Adipose tissue (tissue), 3 donors: ENCODE measurements at places on chromosomes 5 and 9. TPM values are rescaled to one million over a fixed set of nuclear protein-coding genes. Genes with fewer than 3 reads are reported as not detected.

Gene ARHGEF39
- polyA plus RNA-seq = 0.82 TPM

Gene EFNA5
- polyA plus RNA-seq = 0.74 TPM

Gene ADRA1B
- 0.66 TPM for polyA plus RNA-seq

Gene FBP1
- polyA plus RNA-seq = 7.3 TPM

Gene DMRT3
- not detected for polyA plus RNA-seq

Gene PPP2R2B
- polyA plus RNA-seq = 0.31 TPM

Gene ARSI
- 1.1 TPM for polyA plus RNA-seq

Gene HEMGN
- 0.04 TPM for polyA plus RNA-seq

Gene UBE2B
- 49.6 TPM for polyA plus RNA-seq

Gene TLX3
- not detected for polyA plus RNA-seq

Gene TAF11L10
- polyA plus RNA-seq = not detected

Gene GPX3
- 7,652 TPM for polyA plus RNA-seq

Gene LRRC19
- polyA plus RNA-seq = not detected

Gene PCDHGA11
- 1.1 TPM for polyA plus RNA-seq

Gene PCDHGA6
- polyA plus RNA-seq = 0.45 TPM

Gene TMC1
- polyA plus RNA-seq = 0.19 TPM

Gene NR5A1
- polyA plus RNA-seq = not detected

Gene CERT1
- polyA plus RNA-seq = 38.5 TPM

Gene LHX6
- polyA plus RNA-seq = 4.7 TPM

Gene CCL28
- polyA plus RNA-seq = 2.4 TPM

Gene ADAMTS16
- 1.6 TPM for polyA plus RNA-seq

Gene CYFIP2
- polyA plus RNA-seq = 6.8 TPM

Gene PCDHGA7
- 0.38 TPM for polyA plus RNA-seq

Gene TSLP
- polyA plus RNA-seq = 0.06 TPM

Gene COL5A1
- polyA plus RNA-seq = 53.3 TPM

Gene NEURL1B
- 12.8 TPM for polyA plus RNA-seq

Gene FOXD4L5
- 0.11 TPM for polyA plus RNA-seq

Gene GDA
- 0.04 TPM for polyA plus RNA-seq

Gene ECSCR
- 38.8 TPM for polyA plus RNA-seq

Gene COL23A1
- 0.85 TPM for polyA plus RNA-seq

Gene SARDH
- 1.7 TPM for polyA plus RNA-seq

Gene PCDHB14
- polyA plus RNA-seq = 1.4 TPM

Gene SLC25A2
- not detected for polyA plus RNA-seq

Gene SYNPO
- 66.8 TPM for polyA plus RNA-seq

Gene TXNDC8
- polyA plus RNA-seq = not detected

Gene CHSY3
- polyA plus RNA-seq = 0.36 TPM

Gene FAT2
- polyA plus RNA-seq = 0.12 TPM

Gene SPINK7
- 2.0 TPM for polyA plus RNA-seq

Gene RMRP
- 41.8 TPM for polyA plus RNA-seq

Gene SEMA5A
- polyA plus RNA-seq = 0.70 TPM

Gene PCDHB4
- polyA plus RNA-seq = 0.90 TPM

Gene ORM1
- 6.9 TPM for polyA plus RNA-seq

Gene CDH18
- polyA plus RNA-seq = 0.06 TPM

Gene NR2F1-AS1
- 44.1 TPM for polyA plus RNA-seq
